ENCODE measurements at places on chromosomes 5 and 9.

DNA sequence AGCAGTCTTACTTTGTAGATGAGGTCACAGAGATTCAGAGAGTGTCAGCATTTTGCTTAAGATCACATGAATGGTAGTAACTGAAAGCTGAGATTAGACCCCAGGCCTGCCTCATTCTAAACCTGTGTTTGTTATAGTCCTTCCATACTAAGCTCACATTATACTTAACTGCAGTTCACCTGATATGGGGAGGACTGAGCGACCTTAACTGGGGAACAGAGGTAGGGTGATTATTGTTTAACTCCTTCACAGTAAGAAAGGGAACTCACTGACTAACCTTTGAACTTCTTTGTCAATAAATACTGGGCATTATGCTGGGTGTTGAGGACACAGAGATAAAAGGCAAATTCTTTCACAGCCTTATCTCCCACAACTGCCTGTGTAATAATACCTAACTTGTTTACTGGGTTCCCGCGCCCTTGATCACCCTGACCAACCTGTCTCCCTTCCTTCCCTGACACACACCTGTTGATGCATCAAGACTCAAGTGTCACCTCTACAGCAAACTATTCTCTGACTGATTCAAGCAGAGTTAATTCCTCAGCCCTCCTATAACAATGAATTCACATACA lies 27.2 kb downstream of the DEPDC1B start:
- no peak for DNase-seq

DNA sequence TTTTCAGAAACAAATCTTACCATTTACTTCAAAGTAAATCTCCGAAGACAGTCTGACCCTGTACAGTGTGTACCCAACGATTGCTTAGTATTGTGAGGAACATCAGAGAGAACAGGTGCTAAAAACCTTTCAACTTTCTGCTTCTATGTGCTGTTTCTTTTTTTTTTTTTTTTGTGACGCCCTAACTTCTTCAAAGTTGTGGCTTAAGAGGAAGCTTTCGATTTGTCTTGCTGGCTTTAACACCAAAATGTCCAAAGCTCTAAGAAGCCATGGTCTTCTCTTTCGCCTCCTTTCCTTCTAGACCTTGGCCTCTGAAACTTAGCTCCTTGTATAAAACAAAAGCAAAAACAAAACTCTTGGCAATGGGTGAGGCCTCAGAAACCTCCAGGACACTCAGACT lies 1.2 kb downstream of the TNFSF8 start:
- no peak for DNase-seq

- DNase-seq: no peak
These were observed 459.4 kb downstream of the GADD45G start for GRCh38 chr9:90064248-90064647.

DNA sequence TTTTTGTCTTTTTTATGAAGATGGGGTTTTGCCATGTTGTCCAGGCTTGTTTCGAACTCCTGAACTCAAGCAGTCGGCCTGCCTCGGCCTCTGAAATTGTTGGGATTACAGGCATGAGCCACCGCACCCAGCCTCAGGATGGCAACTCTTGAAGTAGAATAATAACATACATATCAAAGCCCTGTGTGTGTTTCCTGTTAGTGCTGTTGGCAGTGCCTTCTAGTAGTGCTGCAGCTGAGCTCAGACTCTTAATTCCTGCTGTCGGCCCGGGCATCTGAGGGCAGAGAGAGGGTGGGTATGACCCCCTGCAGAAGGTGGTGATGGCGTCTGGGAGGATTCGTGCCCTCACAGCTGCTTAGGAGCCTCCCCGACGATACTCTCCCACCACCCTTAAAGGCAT lies 227.2 kb downstream of the PDZD2 start:
- no peak for DNase-seq

- no peak for DNase-seq
These were observed 210.6 kb downstream of the ATP10B start for GRCh38 chr5:160641405-160641804.

- DNase-seq: no peak
These were observed 283.0 kb upstream of the PCSK5 start for GRCh38 chr9:75607521-75607920.

- no peak for DNase-seq
These were observed 20.4 kb downstream of the RPS23 start for GRCh38 chr5:82257729-82258128.

DNA sequence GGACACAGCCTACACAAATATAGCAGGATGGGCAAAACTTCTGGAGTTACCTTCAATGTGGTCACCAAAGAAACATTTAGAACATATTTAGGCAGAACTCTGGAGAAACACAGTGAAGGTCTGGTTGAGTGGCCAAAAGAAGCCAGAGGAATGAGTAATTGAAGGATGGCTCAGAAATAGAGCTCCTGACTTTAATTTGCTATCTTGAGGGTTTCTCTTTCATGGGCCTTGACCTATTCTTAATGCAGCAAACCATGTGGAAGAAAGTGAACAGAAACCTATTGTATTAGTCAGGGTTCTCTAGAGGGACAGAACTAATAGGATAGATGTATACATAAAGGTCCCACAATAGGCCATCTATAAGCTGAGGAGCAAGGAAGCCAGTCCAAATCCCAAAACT lies 650.5 kb downstream of the ACTL7B start:
- DNase-seq: peak; percentile 6

- no peak for DNase-seq
These were observed 3.5 kb upstream of the SPINK5 start for GRCh38 chr5:148060309-148060708.

GRCh38 chr9:91761362-91761761 lies 188.7 kb downstream of the ROR2 start:
- DNase-seq: no peak

DNA sequence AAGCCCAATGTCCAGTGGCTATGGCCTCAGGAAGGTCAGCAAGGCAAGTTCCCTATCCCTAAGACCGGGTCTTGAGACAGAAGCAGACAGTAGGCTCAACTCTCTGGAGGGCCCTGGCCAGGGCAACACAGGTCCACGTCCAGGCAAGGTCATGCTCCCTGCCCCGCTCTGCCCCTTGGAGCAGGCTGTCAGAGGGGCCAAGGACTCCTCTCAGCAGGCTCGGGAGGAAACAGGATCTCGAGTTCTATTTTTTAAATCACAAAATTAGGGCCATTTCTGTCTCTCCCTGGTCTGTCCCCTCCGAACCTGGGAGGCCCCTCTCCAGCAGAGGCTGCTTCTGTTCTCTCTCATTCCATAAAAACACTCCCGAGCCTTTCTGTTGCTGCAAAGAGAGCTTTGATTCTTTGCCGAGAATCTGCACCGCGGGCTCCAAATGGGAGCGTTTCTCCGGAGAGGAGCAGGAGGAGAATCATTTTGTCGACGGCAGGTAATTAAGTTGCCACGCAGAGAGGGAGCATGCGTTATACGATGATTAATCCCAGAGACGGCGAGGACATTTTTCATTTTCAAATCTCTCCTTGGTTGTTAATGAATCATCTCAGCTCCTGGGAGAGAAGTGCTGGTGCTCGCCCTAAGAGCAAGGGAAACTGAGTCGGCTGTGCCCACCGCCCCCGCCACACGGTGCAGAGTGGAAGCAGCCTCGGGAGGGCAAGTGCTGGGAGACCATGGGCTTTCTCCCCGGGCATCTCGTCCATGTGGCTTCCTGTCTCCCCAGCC lies 24.5 kb upstream of the FCN1 start:
- DNase-seq: no peak

DNA sequence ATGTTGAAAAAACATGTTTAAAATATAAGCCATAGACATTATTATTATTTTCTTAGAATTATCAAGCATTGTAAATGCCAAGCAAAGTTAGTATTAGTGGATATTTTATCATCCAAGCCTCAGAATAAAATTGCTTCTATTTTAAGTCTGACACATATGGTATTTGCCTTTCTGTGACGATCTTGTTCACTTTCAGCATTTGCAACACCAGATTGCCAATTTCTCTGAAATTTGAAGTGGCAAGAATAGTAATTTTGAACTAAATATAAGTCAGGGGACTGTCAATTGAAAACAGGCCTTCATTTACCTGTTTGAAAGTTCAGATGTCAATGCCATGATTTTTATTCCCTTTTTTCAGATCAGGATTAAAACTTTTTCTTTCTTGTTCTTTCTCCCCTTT lies 1233.6 kb upstream of the CDH18 start:
- DNase-seq: no peak

DNA sequence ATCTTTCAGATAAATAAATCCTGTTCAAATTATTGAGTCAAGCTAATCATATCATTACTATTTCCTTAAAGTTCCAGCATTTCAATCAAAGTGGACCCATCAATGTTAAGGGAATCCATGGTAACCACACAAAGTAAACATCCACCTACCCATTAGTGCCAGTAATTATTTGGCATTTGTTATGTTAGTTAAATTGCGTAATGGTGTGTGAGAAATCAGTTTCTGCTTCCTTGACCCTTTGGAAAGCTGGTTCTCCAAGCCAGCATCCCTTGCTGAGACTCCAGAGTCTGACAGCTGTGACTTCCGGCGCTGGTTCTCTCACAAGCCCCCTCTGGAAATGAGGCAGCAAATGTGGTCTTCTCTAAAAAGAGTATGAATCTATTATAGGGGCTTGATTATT lies 308.6 kb upstream of the EFNA5 start:
- peak; percentile 53 for DNase-seq

GRCh38 chr9:127884976-127885490 lies 7.6 kb upstream of the AK1 start:
- no peak for DNase-seq

- DNase-seq: no peak
These were observed 407.9 kb upstream of the CYLC2 start for GRCh38 chr9:102587281-102587680.

- peak; percentile 63 for DNase-seq
These were observed 44.0 kb upstream of the SVEP1 start for GRCh38 chr9:110623462-110624025.

All from iris pigment epithelial cell (primary cell).